ENCODE measurements at places on chromosomes 11 and 22.

GRCh38 chr22:29093030-29093429 lies 20.2 kb downstream of the KREMEN1 start:
- DNase-seq = no peak

DNA sequence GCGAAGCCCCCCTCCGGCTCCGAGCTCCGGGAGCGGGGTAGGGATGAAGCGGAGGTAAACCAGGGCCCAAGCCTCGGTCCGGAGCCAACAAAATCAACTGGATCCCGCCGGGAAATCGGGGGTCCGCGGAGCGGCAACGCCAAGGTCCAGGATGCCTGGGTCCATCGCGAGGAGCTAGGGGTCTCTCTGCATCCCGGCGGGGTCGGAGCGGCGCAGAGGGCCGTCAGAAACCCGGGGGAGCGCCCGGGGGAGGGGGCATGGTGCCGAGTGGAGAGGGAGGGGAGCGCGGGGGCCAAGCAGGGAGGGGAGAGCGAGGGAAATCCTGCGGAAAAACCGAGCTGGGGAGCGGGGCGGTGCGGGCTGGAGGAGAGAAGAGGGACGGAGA lies 51.8 kb downstream of the SLC22A12 start:
- no peak for DNase-seq

GRCh38 chr22:46537946-46538813 lies 760 bp upstream of the CELSR1 start:
- DNase-seq = peak; percentile 72

GRCh38 chr11:121024989-121025388 lies 1.1 kb downstream of the TBCEL start:
- DNase-seq = peak; percentile 2

GRCh38 chr11:102430158-102430836 lies 22.3 kb downstream of the TMEM123 start:
- no peak for DNase-seq

DNA sequence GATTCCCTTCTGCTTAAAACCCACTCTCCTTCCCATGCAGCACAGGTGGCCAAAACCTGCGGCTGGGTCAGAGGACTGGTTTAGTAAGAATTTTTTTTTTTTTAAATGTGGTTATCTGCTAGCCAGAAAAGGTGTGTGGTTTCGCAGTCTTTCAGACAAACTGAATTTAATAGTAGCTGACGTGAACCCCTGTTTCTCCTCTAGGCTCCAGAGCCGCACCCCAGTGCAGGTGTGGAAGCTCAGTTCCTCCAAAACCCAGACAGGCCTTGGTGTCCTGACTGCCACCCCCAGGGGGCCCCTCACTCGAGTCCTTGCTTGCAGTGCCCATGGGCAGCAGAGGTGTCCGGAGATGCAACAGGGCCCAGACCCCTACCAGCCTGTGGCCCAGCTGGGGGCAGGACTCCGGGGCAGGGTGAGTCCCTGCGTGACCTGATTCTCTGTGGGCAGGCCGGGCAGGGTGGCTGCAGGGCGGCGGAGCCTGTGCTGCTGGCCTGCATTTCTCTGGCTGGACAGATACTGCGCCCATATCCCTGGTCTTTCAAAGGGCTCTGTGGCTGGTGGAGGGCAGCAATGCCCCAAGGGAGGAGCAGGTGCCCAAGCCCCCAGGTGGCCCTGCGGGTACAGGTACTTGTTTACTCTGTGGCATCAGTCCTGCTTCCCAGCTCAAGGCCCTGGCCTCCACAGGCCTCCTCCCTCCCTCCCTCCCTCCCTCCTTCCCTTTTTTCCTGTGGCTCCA lies 15.2 kb downstream of the KCNQ1 start:
- no peak for DNase-seq

GRCh38 chr11:110438017-110438416 lies 8.3 kb downstream of the FDX1 start:
- no peak for DNase-seq

DNA sequence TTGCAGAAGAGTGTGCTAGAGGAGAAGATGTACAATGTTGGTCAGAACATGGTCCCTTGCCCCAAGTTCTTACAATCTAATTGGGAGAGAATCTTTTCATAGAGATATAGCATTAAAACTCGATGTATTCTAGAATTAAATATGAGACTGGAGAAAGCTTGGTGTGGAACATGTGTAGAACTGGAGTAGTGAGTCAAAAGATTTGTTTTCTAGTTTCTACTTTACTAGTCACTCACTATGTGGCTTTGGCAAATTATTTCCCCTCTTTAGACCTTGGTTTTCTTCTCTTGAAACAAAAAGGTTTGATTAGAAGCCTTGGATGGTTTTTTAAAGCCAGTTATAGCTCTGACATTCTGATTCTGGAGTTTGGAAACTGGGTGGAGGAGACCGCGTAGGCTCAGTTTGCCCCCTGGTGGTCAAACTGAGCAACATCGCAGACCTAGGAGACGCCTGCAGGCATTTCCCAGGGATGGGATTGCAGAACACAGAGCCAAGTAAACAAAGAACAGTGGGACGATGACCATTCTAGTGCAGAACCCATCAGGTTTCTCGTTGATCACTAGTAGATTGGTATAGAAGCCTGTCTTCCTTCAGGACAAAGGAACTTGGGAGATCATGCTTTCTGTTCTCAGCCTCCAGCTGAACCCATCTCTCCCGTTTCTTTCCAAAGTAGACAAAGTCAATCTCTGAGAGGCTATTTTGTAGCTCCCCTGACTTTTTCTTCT lies 8.5 kb upstream of the CHRDL2 start:
- DNase-seq = peak; percentile 51

GRCh38 chr11:128453444-128454336 lies 133.7 kb downstream of the ETS1 start:
- DNase-seq = peak; percentile 19

GRCh38 chr22:17627961-17628405 lies 566 bp downstream of the ATP6V1E1 start:
- DNase-seq = no peak

GRCh38 chr22:46763051-46763705 lies 728 bp downstream of the TBC1D22A start:
- DNase-seq = peak; percentile 17

GRCh38 chr22:45224331-45224730 lies 16.4 kb downstream of the KIAA0930 start:
- no peak for DNase-seq

GRCh38 chr11:79939111-79939510 lies 498.3 kb upstream of the TENM4 start:
- DNase-seq = no peak

GRCh38 chr11:126474220-126474619 lies 118.7 kb downstream of the ST3GAL4 start:
- DNase-seq = no peak

- no peak for DNase-seq
Measured at GRCh38 chr22:19109198-19110063, 12.8 kb downstream of the DGCR2 start.

DNA sequence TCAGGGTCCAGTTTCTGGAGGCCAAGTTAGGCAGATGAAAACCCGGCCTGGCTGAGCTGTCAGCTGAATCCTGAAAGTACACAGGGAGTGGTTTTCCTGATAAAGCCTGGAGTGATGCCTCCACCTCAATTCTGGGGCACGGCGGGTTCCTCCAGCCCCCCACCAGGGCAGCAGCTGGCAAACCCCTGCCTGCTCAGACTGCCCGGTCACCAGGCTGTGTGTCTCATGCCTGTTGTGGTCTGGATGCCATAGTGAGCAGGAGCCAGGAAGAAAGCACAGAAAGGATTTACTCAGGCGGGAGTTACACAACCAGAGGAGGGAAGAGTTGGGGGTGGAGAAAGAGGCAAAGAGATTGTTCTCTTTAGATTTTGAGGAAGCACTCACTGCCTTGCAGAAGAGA lies 119.9 kb upstream of the RASSF10 start:
- no peak for DNase-seq

GRCh38 chr11:2570841-2571597 lies 126.2 kb downstream of the KCNQ1 start:
- DNase-seq = no peak

DNA sequence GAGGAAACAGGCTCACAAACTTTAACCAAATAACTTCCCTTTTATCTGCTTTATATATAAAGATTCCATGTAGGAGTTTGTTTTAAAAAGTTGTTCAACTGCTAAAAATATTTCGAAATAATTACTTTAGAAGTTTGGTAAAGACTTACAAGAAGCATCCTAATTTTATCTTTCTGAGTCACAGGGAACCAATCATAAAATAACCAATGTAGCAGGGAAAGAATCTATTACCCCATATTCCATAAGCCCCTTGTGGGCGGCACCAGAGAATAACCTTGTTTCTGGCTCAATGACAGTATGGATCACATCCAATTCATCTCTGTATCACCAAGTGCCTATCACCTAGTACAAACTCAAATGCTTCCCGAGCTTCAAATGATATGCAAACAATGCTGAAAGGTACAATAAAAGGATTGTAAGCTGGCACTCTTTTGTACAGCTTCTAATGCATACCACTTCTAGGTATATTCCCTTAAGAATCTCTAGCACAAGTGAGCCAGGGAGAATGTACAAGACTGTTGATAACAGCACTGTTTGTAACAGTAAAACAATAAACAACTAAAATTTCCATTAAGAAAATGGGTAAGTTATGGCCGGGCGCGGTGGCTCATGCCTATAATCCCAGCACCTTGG lies 158.4 kb downstream of the ATG16L2 start:
- DNase-seq = no peak

GRCh38 chr22:19929586-19930550 lies 11.7 kb upstream of the COMT start:
- DNase-seq = no peak

GRCh38 chr11:7154881-7155361 lies 66.1 kb downstream of the RBMXL2 start:
- DNase-seq = no peak

DNA sequence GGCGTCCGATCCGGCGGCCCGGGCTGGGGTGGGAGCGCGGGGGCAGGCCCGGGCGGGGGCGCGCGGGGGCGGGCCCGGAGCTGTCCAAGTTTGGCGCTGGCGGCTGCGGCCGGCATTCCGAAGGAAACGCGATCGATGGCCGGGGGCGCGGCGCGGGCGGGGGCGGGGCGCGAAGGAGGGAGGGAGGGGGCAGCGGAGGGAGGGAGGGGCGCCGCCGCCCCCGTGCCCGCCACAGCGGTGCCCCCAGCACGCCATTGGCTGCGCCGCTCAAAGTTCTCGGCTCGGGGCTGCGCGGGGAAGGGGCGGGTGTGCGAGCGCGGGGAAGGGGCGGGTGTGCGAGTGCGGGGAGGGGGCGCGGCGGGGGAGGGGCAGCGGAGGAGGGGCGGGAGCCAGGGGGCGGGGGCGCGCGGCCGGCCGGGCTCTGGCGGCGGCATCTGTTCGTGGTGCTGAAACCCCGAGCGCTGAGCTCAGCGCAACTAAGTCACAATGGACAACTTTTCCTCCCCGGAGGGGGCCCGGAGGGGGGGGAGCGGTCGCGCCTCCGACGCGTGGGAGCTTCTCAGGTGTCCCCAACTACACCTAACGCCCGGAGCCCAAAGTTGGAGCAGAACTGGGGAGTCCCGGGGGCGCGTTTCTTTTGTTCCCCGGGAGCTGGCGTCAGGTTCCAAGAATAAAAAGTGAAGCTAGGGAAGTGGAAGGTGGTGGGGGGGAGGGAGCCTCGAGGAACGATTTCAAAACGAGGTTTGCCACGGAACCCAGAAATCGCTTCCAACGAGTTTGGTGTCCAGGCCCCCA lies 2.2 kb downstream of the PHF21B start:
- DNase-seq = peak; percentile 45

- DNase-seq = no peak
Measured at GRCh38 chr11:71327156-71328085, 75.0 kb upstream of the SHANK2 start.

GRCh38 chr11:35419184-35419829 lies at the start of gene SLC1A2:
TSS of gene SLC1A2 (minus strand) at chr11:35419558. CDS start at chr11:35418966, 592 bp downstream.
- peak; percentile 3 for DNase-seq

DNA sequence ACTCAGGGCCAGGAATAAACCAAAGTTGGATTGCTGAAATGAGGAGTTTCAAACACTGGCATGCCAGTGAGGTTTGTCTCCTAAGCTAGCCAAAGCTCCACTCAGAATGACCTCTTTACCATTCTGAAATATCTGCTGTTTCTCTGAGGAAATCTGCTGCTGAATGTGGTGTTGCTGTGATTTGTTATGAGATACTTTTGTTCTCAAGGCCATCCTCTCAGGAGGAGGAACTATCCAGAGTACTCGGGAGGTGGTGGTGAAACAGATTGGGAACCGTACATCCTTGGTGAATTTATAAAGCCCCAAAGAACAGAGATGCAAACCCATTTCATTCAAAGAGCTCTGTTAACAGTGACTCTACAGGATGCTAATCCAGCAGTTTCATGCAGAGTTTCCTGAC lies 50.5 kb downstream of the BDNF start:
- DNase-seq = no peak

GRCh38 chr11:35179466-35180135 lies 40.6 kb downstream of the CD44 start:
- DNase-seq = no peak

DNA sequence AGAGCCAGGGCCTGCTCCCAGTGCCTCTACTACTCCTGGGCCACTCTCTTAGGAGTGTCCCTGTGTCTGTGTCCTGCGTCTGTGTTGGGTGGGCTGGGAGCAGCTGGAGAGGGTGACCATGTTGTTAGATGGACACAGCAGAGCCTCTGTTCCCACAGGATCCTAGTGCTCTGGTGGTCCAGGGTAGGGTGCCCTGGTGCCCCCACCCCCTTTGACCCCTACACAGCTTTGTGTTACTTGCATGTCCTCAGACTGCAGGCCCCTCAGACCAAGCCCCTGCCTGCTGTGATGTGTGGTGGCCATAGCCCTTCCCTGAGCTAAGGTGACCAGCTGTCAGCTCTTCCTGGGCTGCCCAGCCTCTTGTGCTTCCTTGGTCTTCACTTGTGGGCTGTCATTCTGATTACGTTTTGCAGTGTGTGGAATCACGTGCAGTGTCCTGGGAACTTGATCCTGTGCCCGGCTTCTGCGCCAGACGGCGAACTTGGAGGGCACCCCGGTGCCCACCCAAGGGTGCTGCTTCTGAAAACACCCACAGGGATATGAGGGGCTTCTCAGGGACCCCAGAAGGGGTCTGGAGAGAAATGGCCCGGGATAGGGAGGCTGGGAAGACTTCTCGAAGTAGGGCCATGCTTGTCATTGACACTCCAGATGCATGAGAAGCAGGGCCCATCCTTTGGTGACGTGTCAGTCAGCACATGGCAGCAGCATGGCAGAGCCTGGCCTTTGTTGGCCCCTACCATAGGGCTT lies 1.5 kb downstream of the TANGO2 start:
- DNase-seq = no peak

DNA sequence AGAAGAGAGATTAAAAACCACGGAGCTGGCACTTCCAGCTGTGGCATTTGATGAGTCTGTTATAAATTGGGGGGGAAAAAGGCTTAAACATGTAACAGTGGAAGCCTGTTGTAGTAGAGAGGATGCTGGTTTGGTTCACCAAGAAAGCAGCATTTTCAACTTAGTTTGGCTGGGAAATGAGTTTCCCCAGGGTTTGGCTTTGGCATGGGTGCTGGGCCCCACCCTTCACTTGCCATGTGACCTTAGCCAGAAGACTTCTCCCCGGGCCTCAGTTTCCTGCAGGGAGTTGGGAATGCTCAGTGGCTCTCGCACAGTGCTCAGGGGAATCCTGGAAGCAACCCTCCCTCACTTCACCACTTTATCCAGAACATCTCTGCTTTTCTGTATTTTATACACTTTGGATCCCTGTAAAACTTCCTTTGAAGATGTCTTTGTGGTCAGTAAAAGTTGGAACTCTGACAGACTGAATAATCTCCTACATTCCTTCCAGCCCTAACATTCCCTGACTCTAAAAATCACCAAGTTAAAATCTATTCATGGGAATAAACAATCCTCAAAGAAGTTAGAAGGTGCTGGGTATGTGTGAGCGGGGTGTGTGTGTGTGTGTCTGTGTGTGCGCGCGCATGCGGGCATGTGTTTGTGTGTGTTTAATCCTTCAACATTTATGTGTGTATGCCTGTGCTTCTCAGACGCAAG lies 166.0 kb downstream of the TENM4 start:
- DNase-seq = no peak

- no peak for DNase-seq
Measured at GRCh38 chr22:23913306-23913660, 19.1 kb downstream of the MIF start.

- DNase-seq = no peak
Measured at GRCh38 chr11:113059548-113059947, 98.3 kb downstream of the NCAM1 start.
